Activated CD4-positive, alpha-beta T cell treated with anti-CD3 and anti-CD28 coated beads for 4 hours (primary cell): ENCODE measurements at places on chromosomes 2 and 18.
A peak's percentile ranks its signal among the peaks of the same experiment; 100 is the strongest.

GRCh38 chr2:222239945-222240675 is 58.7 kb downstream of the PAX3 start:
- no peak for DNase-seq

- DNase-seq: no peak
These were observed 30.8 kb downstream of the FBXO48 start for GRCh38 chr2:68436270-68436669.

GRCh38 chr2:10973766-10974165 is 62.0 kb downstream of the KCNF1 start:
- DNase-seq: no peak

DNA sequence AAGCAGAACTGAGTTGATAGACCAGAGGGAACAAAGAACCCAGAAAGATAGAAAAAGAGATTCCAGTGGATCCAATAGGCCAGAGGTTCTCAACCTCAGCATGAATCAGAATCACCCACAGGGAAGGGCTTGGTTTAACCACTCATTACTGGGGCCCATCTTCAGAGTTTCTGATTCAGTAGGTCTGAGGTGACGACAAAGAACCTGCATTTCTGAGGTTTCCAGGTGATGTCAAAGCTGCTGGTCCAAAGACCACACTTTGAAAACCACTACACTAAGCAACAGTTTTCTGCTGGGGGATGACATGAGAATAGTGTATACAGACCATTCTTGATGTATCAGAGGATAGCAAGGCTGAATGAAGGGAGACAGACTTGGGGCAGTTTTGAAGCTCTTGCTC is 296.9 kb upstream of the STON1 start:
- no peak for DNase-seq

GRCh38 chr18:56738184-56738583 is 87.0 kb downstream of the WDR7 start:
- no peak for DNase-seq

- DNase-seq: no peak
These were observed 63.3 kb upstream of the SMAD7 start for GRCh38 chr18:49013961-49014604.

DNA sequence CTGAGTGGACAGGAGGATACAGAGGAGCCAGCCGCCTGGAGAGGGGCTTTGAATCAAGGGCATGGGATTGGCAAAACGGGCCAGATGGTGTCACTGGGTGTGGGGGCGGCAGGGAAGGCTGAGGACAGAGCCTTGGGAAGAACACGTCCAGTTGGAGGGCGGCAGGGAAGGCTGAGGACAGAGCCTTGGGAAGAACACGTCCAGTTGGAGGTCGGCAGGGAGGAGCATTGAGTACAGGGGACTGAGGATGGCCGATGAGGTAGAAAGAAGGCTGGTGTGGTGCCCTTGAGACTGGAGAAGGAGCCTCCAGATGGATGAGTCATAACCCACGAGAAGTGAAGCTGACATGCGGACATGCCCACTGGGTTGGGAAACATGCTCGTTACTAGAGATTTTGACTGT is 4.5 kb downstream of the HES6 start:
- DNase-seq: no peak

GRCh38 chr2:76075126-76075525 is 364.4 kb upstream of the GCFC2 start:
- DNase-seq: no peak

- DNase-seq: no peak
These were observed 38.1 kb upstream of the SOCS6 start for GRCh38 chr18:70250781-70251180.

DNA sequence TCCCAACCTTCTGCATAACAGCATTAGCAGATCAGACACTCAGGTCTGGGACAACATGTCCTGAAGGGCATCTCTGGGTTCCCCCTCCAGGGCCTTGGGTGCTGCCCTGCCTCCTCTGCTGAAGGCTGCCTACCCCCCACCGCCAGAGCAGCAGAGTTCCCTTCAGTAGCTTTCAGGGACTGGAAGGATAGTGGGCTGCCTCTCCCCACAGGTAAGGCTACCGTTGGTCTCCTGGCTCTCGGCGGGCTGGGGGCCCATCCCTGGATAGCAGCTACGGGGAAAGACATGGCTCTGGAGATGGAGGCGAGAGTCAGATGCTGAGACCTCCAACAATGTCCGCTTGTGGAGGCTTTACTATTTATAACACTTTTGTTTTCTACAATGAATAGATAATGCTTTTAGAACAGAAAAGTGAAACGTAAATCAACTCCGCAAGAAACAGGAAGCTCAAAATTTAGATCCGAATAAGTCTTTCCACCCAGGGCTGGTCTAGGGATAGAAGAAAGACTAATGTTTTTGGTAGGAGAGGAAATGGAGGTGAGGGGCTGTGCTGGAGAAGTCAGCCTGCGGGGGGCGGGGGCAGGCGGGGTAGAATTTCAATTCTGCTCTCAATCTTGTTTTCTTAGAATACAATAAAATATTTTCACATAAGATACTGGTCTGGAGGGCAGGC is 58.4 kb downstream of the ARL4C start:
- DNase-seq: no peak

DNA sequence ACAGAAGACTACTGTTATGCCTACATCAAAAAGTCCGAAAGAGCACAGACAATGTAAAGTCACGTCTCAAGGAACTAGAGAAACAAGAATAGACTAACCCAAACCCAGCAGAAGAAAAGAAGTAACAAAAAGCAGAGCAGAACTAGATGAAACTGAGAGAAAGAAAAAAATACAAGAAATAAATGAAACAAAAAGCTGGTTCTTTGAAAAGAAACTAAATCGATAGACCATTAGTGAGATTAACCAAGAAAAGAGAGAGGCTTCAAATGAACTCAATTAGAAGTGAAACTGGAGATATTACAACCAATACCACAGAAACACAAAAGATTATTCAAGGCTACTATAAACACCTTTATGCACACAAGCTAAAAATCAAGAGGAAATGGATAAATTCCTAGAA is 271.8 kb downstream of the MBD2 start:
- no peak for DNase-seq

GRCh38 chr2:109720380-109721106 is 73.6 kb upstream of the RGPD5 start:
- no peak for DNase-seq

- DNase-seq: no peak
These were observed 38.7 kb downstream of the MTCL1 start for GRCh38 chr18:8744038-8744437.

GRCh38 chr2:41314511-41315070 is 733.2 kb upstream of the PKDCC start:
- no peak for DNase-seq

DNA sequence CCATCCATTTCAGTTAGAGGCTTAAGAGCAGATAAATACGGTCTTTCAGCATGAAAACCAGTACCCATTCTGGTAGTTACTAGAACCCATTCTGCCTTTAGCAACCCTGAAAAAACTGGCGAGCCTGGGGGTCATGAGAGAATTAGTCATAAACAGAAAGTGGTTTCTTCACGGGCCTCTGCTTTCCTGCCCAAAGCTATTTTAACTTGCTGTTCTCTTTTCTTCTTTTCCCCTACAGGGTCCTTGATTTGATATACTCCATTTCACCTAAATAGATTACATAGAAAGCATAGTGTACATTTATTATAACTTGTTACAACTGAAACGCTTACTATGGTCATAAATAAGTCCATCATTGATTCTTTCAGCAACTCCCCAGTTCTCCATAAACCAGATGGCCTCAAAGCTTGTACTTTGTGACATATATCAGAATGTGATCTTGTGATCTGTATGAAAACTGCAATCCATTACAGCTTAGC is 48.3 kb downstream of the WDFY1 start:
- no peak for DNase-seq

DNA sequence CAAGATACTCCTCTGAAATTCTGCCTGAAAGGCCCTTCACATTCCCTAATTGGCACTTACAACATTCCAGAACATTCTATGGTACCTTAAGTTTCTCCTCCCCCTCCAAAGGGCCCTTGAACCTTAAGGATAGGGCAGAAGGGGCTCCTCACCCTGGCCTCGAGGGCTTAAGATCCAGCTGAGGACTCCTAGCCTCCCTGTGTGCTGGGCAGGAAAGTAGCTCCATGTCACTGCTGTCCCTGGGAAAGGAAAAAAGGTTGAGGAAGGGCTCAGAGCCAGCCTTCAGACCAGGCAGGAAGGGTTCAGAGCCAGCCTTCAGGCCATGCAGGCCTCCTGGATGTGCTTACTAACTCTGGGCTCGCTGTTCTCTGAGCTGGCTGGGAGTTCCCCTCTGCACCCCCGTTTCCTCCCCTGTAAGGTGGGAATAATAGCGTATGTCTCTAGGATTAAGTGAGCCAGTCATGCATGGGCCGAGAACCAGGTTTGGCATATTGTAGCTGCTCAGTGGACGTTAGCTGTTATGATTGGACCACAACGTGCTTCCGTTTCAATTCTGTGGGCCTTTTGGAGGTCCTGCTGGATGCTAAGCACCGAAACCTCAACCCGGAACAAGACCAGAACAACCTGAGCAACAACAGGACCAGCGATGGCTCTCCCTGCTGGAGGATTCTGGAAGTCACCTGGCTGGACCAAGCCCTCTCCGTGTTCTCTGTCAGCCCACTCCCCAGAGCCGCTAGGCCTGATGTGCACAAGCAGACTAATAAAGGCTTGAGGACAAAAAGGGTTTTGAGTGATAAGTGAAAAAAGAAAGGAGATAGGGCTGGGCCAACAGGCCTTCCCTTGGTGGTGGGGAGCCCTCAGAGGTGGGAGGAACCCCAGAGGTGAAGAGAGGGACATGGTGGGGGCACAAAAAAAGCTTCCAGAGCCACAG is 1.0 kb upstream of the B3GNT7 start:
- DNase-seq: no peak

GRCh38 chr2:207503234-207503633 is 26.5 kb upstream of the CREB1 start:
- no peak for DNase-seq

DNA sequence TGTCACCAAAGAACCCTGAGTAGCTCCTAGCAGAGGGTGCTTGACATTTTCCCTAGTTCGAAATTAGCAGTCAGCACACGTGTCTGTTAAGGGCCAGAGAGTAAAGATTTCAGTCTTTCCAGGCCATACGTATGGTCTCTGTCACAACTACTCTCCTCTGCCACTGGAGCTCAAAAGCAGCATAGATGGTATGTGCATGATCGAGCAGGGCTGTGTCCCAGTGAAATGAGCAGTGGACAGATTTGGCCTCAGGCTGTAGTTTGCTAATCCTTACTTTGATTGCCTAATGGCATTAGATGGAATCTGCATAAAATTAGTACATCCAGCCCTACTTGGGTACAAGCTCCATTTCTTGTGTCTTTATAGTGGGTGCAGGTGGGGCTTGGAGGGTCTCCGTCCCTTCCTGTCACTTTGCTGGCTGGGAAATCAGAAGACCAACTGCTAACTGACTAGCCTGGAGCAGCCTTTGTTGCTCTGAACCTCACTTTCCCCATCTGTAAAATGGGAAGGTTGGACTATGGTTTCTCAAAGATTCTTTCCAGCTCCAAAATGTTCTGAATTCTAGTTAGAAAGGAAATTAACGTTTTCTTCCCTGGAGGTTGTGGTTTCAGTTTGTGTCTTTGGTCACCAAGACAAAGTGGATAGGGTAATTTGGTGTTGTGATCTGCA is 108.5 kb downstream of the GLI2 start:
- DNase-seq: no peak

- DNase-seq: no peak
These were observed 85.3 kb upstream of the ITGA6 start for GRCh38 chr2:172342078-172342477.

DNA sequence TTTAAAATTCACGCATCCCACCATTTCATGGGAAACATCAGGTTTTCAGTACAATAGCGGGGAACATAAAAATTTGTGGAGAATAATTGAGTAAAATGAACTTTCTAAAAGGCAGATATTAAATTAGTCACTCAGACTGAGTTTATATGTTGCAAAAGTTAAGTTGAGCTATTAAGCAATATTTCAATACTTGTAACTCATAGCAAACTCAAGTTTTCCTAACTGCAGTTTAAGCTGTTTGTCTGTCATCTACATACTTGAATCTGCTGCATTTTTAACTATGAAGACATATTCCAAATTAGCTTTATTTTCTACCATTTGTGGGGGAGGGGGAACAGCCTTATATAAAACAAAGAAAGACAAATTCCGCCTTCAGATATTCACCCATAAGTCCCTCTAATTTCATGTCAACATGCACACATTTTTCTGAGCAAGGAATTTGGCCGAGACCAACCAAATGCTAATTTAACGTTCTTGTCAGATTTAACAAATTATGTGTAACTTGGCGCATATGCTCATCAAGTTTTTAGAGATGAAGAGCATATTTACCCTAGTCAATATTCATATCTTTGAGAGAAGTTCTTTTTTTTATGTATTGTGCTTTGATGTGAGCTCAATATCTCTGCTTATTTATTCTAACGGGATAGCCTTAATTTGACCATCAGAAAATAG is 462.9 kb downstream of the TXNL1 start:
- no peak for DNase-seq

GRCh38 chr2:110816404-110817365 is 84.3 kb downstream of the ACOXL start:
- no peak for DNase-seq

DNA sequence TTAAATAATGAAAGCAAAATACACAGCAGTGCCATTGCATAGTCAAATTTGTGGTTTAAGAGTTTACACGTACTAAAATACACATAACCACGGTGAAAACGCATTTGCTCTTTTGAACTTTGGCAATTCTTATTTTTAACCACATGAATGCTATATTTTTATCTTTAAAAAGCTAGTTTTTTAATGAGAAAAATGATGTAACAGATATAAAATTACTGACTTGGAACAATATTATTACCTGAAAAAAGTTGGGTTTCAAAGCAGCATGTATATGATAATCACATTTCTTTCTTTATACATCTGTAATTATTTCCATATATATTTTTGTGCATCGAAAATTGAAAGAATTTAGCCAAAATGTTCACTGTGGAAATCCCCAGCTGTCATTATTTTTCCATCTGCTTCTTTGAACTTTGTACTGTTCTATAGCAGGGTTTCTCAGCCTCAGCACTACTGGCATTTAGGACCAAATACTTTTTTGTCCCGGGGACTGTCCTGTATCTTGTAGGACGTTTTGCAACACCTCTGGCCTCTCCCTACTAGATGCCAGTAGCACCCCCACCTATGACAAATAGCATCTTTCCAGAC is 75.9 kb upstream of the CAB39 start:
- no peak for DNase-seq

DNA sequence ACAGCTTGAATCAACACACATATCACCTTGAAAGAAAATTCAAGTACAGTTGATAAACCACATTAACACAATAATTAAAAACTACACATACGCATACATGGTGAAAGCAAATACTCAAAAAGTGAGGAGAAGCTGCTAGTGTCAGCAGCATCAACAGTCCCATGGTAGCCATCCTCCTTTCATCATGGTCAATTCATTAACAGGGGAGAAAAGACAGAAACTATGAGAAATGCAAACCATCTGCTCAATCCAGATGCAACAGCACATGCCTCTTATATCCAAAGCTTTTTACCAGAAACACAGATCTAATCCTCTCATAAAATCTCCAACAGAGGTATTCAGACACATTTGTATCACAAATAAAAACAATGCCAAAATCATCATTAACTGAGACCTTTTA is 81.9 kb upstream of the CHRNA1 start:
- DNase-seq: no peak

- peak; percentile 16 for DNase-seq
These were observed 90.7 kb downstream of the PDCL3 start for GRCh38 chr2:100653449-100654035.

- no peak for DNase-seq
These were observed 347.0 kb downstream of the ZNF804A start for GRCh38 chr2:184945326-184945725.

GRCh38 chr18:44135741-44136140 is 544.9 kb upstream of the SETBP1 start:
- DNase-seq: no peak

- no peak for DNase-seq
These were observed 319 bp upstream of the EN1 start for GRCh38 chr2:118847762-118848172.
